T-helper 22 cell (primary cell): ENCODE measurements at places on chromosomes 1 and 21.

- DNase-seq, result no peak
Measured at GRCh38 chr1:16257968-16258367, 21.0 kb upstream of the CPLANE2 start.

DNA sequence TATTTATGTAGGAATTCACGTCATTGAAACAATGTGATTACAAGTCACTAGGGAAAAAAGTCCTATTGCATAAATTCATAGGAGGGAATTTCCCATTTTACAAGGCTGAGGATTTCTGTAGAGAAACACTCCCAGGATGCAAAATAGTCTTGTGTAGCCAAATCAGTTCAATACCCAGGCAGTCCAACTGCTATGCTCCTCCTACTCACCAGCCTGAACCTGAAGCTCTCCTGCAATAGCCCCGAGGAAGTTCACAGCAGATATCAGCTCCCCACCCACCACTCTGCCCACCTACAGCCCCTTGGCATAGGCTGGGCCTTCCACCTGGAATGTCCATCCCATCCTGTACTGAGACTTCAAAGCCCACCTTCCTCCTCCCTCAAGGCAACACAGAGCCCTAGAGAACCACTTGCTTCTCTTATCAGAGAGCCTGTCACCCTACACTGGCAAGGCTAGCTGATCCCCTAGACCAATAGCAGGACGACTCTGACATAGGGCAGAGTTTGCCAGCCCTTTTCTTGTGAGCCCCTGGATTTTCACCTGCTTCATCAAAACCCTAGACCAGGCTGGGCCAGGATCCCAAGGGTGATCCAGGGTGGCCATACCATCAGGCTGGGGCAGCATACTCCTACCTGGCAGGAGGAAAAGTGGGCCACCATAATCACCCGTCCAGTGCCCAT is 1.5 kb downstream of the LSS start:
- DNase-seq, result no peak

- no peak for DNase-seq
Measured at GRCh38 chr21:30206551-30207251, 9.2 kb downstream of the CLDN8 start.

DNA sequence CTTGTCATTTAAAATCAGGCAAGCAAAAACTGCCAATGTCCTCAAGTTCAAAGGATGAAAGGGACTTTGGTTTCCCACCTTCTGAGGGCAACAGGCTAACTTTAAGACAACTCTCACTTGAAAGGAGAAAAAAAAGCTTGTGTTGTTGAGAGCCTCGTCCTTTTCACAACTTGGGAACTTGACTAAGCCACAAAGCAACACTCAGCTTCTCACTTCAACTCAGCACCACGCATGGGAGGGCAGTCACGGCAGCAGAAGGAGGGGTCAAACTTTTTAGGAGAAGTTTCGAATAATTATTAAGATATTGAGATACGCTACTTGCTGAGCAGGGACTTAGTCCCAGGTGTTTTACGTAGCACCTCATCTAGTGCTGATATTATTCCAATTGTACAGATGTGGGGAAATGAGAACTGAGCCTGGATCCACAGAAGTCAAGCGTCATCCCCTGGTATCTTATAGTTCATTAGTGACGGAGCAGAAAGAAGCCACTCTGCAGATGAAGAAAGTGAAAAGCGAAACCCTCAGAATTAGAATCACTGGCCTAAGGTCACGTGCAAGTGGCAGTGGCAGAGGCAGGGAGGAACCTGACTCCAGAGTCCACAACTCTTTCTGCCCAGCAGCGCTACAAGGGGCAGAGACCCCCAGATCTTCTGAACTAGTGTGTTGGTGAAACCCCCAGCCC is 83.6 kb downstream of the JAK1 start:
- DNase-seq, result no peak

- no peak for DNase-seq
Measured at GRCh38 chr1:164728719-164729118, 169.7 kb downstream of the PBX1 start.
